ENCODE measurements at places on chromosomes 4 and X.

DNA sequence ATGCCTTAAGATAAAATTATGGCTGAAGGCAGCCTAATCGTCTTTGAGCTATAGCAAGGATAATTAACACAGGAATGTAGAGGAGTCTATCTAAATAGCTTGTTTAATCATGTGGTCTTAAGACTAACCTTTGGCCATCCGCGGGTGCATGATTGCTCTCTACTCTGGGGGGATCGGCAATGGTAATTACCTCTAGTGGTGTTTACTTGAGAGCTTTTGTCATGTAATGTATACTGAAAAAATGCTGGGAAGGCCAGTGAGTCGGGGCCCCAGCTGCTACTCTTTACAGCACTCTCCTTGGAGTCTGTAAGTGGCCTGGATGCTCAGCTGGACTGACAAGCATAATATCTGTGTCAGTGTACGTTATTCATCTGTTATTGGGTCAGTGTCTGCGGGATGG is 65.5 kb upstream of the GNPDA2 start:
- DNase-seq = no peak

- DNase-seq = no peak
Observed at GRCh38 chrX:136262243-136262642, 11.0 kb upstream of the MAP7D3 start.

DNA sequence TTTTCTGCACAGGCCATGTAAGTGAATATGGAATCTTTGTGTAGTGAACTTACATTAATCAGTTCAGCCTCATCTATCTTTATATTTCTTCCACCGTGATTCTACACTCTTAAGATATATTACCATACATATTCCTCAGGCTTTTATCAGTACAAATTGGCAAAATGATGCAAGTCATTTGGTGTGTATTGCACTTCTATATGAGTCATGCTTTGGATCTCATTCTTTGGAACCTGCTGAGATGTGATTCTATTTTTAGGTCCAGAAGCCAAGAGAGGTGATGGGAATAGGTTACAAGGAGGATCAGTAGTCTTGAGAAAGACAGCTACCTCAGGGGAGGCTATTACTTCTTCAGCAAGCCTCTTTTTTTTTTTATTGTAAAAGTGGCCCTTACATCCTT is 204.4 kb downstream of the ZNF330 start:
- no peak for DNase-seq

DNA sequence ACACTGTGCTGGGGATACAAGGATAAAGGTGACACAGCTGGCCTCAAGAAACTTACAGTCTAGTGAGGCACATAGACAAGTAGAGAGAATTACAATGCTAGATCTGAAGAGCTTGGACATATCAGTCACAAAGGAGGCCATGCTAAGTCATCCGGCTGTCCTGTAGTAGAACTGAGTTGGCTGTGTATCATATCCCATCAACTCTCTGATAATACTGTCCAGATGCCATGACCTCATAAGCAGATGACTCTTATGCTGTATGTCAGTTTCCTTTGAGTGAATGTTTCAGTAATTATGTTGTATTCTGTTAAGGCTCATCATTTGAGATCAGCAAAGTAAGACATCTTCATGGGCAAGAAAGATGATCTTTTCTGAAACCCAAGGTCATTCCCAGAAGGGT is 442.9 kb downstream of the MID1IP1 start:
- DNase-seq = no peak

DNA sequence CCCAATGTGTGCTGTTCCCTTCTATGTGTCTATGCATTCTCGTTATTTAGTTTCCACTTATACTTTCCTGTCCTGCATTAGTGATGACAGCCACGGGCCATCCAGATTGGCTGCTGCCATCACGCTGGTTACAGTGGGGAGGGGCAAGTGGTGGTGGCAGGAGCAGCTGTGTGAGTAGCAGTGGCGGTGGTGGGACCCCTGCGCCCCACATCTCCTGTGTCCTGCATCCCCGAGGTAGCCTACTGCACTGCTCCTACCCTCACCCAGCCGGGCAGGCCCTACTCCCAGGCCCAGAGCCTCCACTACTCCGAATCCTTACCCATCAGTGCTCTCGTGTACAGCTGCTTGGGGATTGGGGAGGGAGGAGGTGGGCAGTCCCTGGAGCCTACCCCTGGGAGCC is 798.7 kb upstream of the AGA start:
- DNase-seq = no peak

- no peak for DNase-seq
Observed at GRCh38 chrX:40853816-40854123, 118.4 kb upstream of the MED14 start.
